ENCODE measurements at places on chromosomes 16 and 17. TPM values are rescaled to one million over a fixed set of nuclear protein-coding genes. Genes with fewer than 3 reads are reported as not detected.

Gene MYCBPAP
- 0.59 TPM for total RNA-seq

Gene HOXB4
- total RNA-seq: 1.8 TPM

Gene GINS2
- total RNA-seq: 0.89 TPM

Gene HIGD1B
- total RNA-seq: not detected

Gene RUNDC1
- 13.3 TPM for total RNA-seq

Gene SYCE1L
- total RNA-seq: not detected

Gene ACE
- 1.1 TPM for total RNA-seq

Gene ITGAD
- total RNA-seq: not detected

Gene BBS2
- 63.5 TPM for total RNA-seq

Gene CIAPIN1
- 44.9 TPM for total RNA-seq

Gene RPGRIP1L
- total RNA-seq: 23.4 TPM

Gene ZNF48
- 9.6 TPM for total RNA-seq

Gene SOST
- not detected for total RNA-seq

Gene RASL10B
- total RNA-seq: 7.4 TPM

Gene GPR142
- not detected for total RNA-seq

Gene LITAF
- total RNA-seq: 24.3 TPM

Gene TMEM114
- total RNA-seq: not detected

Gene MMP15
- 14.8 TPM for total RNA-seq

Gene PNMT
- total RNA-seq: not detected

Gene OR1A2
- total RNA-seq: not detected

Gene TUBB3
- total RNA-seq: 492 TPM

Gene CIBAR2
- not detected for total RNA-seq

Gene PLEKHH3
- 8.9 TPM for total RNA-seq

Gene ABI3
- total RNA-seq: not detected

Gene MAF
- total RNA-seq: 3.9 TPM

Gene MT3
- total RNA-seq: not detected

Gene RSAD1
- total RNA-seq: 27.3 TPM

Gene TMEM92
- not detected for total RNA-seq

Gene SCGB1C2
- total RNA-seq: not detected

Gene GOT2
- total RNA-seq: 34.1 TPM

Gene LGALS9
- 5.5 TPM for total RNA-seq

All from smooth muscle cell of the umbilical artery (primary cell).